Stimulated activated CD8-positive, alpha-beta memory T cell treated with anti-CD3 and anti-CD28 coated beads, Interleukin-7, amount 100 ng/mL, for 1 hour (primary cell): ENCODE measurements at places on chromosomes 12 and 14.

GRCh38 chr12:114506651-114507050, 100.7 kb upstream of the TBX5 start:
- DNase-seq, result no peak

DNA sequence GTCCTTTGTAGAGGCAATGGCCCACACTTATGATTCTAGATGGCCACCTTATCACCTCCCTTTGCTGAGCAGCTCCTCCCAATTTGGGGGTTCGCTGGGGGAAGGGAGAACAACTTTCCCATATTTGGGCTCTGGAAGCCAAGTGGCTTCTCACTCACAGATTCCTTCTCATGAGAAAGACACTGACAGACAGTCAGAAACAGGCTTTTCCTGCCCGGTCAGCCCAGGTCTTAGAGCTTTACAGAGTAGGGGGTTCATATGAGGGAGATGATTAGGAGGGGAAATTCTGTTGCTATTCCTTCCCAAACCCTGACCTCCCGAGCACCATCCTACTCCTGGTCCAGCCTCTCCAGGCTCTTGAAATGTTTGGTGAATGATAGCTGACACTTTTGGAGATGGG, 60.1 kb upstream of the HSPB8 start:
- no peak for DNase-seq

DNA sequence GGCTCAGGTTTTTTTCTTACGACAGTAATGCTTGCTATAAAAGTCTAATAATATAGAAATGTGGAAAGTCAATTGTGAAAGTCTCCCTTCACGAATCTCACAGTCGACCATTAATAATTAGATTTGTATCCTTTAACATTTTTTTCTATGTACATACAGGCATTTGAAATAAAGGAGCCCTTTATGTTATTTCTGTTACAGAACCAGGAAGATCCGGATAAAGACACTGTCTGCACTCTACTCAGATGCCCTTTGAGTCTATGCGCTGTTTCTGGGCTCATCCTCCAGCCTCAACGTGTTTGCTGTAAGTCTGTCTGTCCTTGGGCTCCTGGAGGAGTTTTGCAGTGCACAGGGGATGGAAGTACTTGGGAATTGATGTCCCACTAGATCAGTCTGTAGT, 212.2 kb upstream of the ATP2B1 start:
- no peak for DNase-seq

- DNase-seq, result no peak
Observed at GRCh38 chr12:45247589-45247988, 31.7 kb downstream of the ANO6 start.

DNA sequence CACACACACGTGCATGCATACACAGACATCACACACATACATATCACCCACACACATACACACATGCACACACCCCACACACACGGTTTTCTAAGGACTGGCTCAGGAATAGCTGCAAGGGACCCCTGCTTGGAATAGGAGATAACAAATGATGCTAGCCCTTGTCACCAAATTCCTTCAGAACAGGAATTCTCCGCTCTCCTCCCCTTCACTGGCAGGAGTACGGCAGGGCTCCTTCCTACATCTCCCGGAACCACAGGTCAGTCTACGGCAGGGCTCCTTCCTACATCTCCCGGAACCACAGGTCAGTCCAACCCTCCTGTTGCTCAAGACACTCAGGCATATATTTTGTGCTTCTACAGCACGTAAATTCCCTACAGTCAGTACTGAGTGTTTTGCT, 23.9 kb downstream of the PHLDA1 start:
- no peak for DNase-seq

DNA sequence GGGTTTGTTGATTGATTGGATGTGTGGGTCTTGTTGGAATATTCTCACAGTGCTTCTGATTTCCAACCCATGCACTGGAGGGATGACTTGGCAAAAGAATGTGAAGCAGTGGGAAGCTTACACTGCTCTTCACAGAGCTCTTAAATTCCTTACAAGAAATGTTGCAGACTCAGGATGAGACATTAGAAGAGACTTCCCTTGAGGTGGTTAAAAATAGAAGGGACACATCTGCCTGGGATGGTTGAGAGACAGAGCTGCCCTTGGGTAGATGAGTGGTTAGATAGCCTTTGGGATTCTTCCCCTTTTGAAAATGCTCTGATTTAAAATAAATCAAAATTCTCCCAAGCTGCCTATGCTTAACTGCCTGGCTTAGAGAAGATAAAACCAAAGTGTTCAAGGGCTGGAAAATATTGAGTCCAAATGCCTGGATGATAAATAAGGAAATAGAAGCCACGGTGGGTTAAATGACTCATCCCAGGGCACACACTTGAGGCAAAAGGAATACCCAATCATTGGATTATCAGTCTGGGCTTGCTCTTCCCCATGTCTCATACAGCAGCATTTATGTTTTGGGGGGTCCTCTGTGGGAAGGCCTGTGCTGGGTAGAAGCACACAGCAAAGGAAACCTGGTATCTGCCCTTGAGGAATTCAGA, 264.3 kb downstream of the AKAP6 start:
- no peak for DNase-seq

- no peak for DNase-seq
Observed at GRCh38 chr14:54919330-54919729, 16.7 kb upstream of the GCH1 start.

DNA sequence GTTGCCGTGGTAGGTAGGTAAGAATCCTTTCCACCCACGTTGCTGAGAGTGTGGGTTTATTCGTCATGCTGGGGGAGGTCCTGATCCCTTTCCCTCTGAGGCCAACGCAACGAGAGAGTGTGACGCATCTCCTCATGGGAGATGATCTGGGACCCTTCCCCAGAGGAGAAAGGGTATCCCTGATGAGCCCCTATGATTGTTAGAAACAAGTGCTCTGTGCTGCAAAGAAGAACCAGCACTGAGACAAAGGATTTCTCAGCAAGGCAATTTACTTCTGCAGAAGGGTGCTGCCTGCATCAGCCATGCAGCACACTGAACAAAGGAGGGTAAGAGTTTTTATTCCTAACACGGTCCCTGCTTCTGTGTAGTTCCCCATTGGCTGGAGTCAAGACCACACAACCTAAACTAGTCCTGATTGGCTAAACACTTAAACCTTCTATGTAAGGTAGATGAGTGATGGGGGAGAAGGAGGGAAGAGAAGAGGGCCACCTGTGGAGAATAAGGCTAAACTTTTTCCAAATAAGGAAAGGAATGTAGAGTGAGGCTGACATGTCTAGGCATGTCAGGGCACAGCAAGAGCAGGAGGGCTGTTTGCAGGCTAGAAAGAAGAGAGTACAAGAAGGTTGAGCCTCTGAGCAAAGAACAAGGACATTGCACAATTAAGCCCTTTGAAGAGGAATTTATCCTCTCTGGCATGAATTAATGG, 21.3 kb downstream of the CLEC2A start:
- DNase-seq, result no peak

DNA sequence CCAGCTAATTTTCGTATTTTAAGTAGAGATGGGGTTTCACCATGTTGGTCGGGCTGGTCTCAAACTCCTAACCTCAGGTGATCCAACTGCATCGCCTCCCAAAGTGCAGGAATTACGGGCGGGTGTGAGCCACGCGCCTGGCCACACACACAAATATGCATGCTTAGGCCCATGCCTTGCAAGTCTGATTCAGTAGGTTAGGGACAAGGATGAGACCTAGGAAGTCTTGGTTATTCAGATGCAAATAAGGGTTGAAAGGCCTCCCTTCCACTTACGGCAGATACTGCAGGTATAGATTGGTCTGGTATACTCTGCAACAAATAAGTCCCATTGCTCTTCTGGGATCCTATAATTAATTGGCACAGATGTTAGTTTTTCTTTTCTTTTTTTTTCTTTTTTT, 32.9 kb downstream of the TXNRD1 start:
- no peak for DNase-seq

DNA sequence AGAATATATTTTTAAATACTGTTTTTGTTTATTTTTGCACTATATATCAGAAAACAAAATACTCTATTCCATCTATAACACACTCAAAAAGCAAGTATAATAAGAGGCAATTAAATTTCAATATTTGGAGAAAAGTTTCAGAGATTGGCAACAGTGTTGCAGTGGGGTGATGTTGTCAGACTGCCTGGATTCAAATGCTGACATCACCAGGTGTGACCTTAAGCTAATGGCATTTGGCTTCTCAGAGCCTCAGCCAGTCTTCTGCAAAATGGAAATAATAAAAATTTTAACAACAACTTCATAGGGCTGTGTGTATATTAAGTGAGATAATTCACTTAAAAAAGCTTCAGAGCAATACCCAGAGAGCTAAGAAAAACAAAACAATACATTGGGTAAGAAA, 74.7 kb downstream of the TMTC1 start:
- DNase-seq, result no peak

GRCh38 chr14:74667758-74668157, 45.1 kb downstream of the AREL1 start:
- no peak for DNase-seq

DNA sequence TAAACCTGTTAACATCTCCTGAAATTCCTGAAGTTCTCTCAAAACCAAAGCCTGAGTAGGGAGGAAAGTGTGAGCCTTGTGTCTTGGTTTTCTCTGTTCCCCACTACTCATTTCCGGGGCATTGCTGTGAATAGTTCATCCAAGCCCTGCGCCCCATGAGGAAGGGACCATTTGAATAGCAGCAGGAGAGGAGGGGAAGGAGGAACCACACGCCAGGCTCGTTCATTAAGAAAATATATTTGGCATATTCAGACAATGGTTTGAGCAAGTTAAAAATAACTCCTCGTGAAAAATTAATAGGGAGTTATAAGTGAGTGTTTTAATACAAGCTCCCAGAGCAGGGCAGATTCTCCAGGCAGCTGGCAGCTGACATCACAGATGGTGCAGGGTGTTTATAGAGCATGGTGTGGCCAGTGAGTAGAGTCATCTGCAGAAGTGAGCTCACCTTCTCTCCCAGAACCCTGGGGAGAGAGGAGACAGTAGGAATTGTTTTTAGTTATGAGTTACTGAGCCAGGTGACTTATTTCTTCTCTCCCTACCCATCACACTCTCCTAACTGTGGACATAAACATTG, 29.5 kb upstream of the CISTR start:
- DNase-seq, result no peak

DNA sequence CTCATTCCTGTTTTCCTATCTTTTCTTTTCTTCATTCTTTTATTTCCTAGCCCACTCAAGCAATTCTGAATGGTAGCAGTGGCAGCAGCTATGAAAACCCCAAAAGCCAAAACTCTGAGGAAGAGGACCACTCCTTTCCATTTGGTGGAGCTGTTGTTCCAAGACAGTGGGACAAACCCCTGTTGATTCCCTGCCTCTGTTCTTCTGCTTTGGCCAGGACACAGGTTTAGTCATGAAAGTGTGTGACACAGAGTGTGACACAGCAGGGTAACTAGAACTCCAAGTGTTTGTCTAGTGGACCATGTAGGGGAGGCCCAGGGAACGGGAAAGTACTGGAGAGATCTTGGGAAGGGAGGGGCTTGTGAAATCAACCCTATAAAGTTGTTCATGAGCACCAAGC, 71.1 kb downstream of the PTCSC3 start:
- DNase-seq, result no peak

- DNase-seq, result no peak
Observed at GRCh38 chr12:47947341-47947740, 16.1 kb upstream of the TMEM106C start.

- no peak for DNase-seq
Observed at GRCh38 chr14:68774771-68775613, 17.9 kb downstream of the ZFP36L1 start.

GRCh38 chr12:97275256-97275655, 187.3 kb upstream of the RMST start:
- DNase-seq, result no peak

DNA sequence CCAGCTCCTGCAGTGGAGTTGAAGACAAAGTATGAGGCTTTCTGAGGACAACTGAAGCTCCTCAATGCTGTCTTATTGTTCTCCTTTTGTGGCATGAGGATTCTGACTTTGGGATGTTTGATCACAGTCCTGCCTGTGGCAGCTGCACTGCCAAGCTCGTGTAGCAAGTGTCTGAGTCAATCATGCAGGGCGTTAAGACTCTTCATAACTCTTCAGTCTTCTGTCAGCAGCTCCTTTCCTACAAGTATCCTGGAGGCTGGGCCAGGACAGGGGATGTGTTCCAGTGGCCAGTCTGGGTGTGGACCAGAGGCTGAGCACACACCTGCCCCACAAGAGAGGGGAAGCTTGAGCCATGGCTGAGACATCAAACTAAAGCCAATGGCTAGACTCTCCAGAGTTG, 94.3 kb downstream of the PELI2 start:
- DNase-seq, result no peak

GRCh38 chr14:96962337-96962736, 165.2 kb downstream of the VRK1 start:
- DNase-seq, result no peak

GRCh38 chr12:92759634-92760268, 57.0 kb downstream of the PLEKHG7 start:
- no peak for DNase-seq

- no peak for DNase-seq
Observed at GRCh38 chr12:17982556-17982955, 107.4 kb downstream of the RERGL start.

DNA sequence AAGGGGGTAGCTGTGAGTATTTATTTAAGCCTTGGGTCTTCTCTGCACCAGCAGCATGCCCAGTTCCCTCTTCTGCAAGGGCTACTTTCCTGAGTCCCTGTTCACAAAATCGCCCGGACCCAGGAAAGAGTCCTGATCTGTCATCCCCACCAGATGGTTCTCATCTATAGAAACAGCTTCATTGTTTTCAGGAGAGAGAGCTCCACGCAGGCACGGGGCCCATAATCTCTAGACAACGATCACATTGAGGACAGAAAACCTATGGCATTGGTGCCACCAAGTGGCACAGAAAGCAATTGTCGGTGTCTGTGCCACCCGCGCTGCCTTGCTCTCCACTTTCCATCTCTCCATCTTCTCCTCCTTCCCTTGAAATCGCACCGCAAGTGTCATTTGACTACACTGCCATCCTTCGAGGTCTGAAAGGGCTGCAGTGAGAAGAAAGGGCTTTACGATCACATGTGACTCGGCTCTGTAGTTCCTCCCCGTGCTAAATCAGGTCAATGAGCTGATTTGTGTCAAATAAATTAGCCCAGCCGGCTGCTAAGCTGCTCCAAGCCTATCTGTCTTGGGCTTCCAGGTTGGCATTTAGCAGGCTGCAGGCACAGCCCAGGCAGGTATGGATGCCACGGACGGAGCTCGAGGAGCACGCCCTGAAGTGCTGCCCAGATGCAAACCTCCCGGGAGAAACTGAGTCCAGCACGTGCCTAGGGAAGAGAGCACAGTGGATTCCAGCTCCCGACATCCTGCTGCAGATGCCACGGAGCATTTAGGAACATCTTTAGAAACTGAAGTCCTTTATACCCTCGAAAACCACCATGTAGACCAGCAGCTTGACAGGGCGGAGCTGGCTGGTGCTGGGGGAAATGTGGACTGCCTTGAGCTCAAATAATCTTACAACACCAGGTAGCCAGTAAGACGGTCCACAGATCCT, 28.8 kb downstream of the SPRING1 start:
- DNase-seq, result no peak
